Naive thymus-derived CD4-positive, alpha-beta T cell (primary cell): ENCODE measurements at places on chromosomes 16 and 17. TPM values are rescaled to one million over a fixed set of nuclear protein-coding genes. Genes with fewer than 3 reads are reported as not detected.

DNA sequence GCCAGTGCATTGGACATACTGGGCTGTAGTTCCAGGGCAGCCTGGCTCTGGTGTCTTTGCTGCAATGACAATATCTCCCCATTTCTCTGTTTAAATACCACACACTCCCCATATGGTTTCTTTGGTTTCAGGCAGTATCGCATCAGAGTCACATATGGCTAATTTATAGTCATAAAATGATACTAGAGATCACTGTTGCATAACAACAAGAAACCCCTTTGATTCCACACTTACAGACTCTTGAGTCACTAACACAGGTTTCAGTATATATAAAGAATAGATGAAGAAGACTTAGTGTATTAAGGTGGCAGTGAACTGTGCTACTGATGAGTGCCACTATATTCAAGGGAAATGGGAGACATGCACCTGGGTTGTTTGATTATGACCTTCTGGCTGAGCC lies 281.6 kb downstream of the WWOX start:
- no peaks in the 10 kb centered on the region for H3K36me3 ChIP-seq
- no peaks in the 10 kb centered on the region for H3K4me1 ChIP-seq
- H3K27ac ChIP-seq = no peak overlapping the region
- no peak overlapping the region for H3K4me3 ChIP-seq
- no peak for DNase-seq

Gene GP2
- not detected for polyA plus RNA-seq

DNA sequence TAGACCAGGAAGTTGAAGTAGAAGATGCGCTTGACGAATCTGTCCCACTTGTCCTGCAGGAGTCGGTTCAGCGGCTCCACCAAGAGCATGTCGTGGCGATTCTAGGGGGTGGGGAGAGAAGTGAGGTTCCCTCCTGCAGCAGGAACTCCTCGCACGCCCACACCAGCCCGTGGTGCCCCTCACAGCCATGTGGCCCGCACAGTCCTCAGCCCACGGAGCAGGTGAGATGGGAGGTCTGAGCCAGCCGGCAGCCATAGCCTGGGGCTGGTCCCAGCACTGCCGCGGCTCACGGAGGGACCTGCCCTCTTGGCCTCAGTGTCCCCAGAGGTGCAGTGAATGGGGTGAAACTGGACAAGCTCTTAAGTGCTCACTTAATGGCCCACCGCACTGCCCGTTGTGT lies 23.4 kb downstream of the TRPV1 start:
- no peak overlapping the region for H3K4me3 ChIP-seq
- no peaks in the 10 kb centered on the region for H3K27me3 ChIP-seq
- no peaks in the 10 kb centered on the region for H3K36me3 ChIP-seq
- no peak for DNase-seq
- no peaks in the 10 kb centered on the region for H3K4me1 ChIP-seq

Gene IL34
- polyA plus RNA-seq = not detected

Gene SMTNL2
- not detected for polyA plus RNA-seq

DNA sequence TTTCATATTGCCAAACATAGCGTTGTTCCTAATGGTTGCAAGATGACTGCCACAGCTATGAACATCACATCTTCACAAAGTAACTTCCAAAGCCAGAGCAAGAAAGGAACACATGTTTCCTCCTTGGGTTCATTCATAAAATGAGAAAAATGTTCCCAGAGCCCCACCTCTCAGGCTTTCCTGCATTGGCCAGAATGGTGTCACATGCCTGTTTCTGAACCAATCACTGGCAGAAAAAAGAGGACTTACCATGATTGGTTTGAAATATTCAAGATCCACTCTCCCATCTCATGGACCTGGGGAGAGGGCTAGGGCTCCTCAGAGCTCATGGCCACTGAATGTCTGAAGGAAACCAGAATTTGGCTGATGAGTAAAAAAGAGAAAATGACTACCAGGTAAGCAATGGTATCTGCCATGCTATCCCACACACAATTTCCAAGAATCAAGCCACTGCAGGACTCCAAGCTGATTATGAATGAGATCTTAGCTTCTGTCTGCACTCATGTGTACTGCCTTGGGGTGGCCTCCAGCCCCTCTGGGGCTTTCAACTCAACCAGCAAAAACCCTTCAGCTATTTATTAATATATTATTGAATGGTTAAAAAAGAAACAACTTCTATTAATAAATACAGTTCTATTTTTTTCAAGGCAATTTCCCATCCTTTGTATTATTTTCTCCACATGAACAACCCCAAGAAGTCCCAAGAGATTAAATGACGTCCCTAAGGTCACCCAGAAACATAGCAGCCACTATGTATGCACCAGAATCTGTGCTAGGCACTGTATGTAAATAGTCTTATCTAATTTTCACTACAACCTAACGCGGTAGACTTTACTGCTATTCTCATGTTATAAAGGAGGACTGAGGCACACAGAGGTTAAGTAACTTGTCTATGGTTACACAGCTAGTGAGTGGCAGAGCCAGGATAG lies 61.4 kb upstream of the TMC5 start:
- DNase-seq = no peak
- H3K27me3 ChIP-seq = no peaks in the 10 kb centered on the region
- no peak overlapping the region for H3K27ac ChIP-seq
- H3K36me3 ChIP-seq = no peaks in the 10 kb centered on the region
- no peaks in the 10 kb centered on the region for H3K4me1 ChIP-seq

DNA sequence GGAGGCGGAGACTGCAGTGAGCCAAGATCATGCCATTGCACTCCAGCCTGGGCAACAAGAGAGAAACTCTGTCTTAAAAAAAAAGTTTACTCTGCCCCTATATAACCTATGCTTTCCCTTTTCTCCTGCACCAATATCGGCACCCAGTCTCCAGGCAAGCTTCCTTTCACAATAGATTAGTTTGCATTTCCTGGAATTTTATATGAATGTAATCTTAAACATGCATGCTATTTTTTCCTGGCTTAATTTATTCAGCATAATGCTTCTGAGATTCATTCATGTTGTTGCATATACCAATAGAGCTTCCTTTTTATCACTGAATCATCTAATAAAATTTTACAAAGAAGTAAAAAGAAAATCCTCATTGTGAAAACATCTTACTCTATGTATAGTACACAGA lies 59.4 kb downstream of the USP32 start:
- no peak for DNase-seq
- no peak overlapping the region for H3K4me3 ChIP-seq
- no peaks in the 10 kb centered on the region for H3K4me1 ChIP-seq
- H3K36me3 ChIP-seq = peaks cover 9% of the 10 kb centered on the region
- no peaks in the 10 kb centered on the region for H3K27me3 ChIP-seq

DNA sequence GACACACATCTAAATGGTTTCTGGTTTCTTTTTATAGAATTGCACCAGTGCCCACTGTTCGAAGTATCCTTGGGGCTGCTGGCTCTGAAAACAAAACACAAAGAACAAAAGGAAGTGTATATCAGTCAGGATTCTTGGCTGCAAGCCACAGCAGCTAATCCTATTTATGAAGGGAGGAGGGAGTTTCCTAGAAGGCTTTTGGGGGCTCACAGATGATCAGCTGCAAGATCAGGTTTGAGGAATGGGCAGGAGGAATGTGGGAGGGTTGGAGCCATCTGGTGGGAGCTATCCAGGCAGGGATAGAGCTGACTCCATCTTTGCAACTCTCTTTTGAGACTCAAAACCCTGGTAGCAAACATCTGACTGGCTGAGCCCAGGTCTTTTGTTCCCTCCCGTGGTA lies 118.3 kb upstream of the EEF2KMT start:
- DNase-seq = no peak
- no peaks in the 10 kb centered on the region for H3K27me3 ChIP-seq
- H3K27ac ChIP-seq = no peak overlapping the region
- H3K4me3 ChIP-seq = no peak overlapping the region
- no peaks in the 10 kb centered on the region for H3K4me1 ChIP-seq

DNA sequence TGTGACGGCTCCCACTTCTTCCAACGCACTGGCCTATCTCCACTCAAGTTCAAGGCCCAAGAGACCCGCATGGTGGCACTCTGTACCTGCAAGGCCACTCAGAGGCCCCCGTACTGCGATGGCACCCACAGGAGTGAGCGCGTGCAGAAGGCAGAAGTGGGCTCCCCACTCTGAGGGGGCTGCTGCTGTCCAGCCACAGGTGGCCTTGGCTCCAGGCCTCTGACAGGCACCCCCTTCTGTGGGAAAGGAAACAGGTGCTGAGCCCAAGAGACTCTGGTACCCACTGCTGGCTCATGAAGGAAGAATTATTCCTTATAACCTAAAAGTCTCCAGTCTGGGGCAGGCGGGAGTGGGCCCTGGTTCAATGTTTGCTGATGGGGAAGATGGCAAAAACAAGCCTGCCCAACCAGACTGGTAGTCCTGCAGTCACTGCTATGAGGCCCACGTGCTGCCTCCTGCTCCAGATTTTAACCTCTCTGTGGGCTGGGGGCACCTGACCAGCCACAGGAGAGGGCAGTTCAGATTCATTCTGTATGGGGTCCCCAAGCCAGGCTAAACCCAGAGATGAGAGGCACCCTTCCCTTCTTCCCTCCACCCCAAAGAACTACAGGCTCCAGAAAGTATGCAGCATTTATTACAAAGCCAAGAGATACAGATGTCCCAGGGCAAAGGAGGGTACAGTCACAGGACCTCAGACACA lies 3.3 kb downstream of the CISD3 start:
- peaks cover 10% of the 10 kb centered on the region for H3K36me3 ChIP-seq
- peaks cover 31% of the 10 kb centered on the region for H3K4me1 ChIP-seq
- no peak overlapping the region for H3K4me3 ChIP-seq
- DNase-seq = no peak
- no peak overlapping the region for H3K27ac ChIP-seq
